ENCODE measurements at places on chromosomes 3 and 15. TPM values are rescaled to one million over a fixed set of nuclear protein-coding genes. Genes with fewer than 3 reads are reported as not detected.

LMAN1L gene
- total RNA-seq: not detected

GNAT1 gene
- total RNA-seq: not detected

ERICH6 gene
- 0.33 TPM for total RNA-seq

DNA sequence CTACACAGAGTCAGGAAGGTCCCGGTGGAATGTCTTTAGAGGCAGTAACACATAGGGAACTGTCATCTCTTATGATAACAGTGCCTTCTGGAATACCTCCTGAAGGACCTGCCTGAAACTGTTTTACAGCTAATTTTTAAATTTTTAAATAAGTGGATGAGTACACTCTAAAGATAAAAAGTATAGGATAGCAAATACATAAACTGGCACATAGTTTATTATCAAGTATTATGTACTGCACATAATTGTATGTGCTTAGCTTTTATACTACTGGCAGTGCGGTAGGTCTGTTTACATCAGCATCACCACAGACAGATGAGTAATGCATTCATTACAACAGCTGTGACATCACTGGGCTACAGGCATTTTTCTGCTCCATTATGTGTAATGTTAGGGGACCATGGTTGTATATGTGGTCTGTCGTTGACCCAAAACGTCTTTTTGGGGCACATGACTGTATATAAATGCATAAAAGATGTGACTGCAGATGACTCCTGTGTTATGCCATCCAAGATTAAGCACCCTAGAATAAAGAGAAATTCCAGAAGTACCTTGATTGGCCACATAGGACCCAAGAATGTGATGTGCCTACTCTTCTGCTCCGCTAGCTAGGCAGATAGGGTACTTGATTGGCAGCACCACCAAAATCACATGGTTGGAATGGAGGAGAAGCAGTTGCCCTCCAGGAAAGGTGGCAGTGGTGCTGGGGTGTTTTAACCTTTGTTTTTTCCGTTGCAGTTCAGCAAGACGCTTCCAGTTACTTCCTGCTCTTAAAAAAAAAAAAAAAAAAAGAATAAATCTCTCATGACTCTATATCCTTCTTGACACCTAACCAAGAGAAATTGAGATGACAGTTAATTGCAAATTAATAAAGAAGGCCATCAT lies 3.3 kb downstream of the VPS8 start:
- DNase-seq: no peak

GRCh38 chr3:195838714-195839113 lies 27.0 kb upstream of the MUC4 start:
- DNase-seq: no peak

GRCh38 chr3:145519398-145520047 lies 641.5 kb downstream of the PLOD2 start:
- no peak for DNase-seq

DNA sequence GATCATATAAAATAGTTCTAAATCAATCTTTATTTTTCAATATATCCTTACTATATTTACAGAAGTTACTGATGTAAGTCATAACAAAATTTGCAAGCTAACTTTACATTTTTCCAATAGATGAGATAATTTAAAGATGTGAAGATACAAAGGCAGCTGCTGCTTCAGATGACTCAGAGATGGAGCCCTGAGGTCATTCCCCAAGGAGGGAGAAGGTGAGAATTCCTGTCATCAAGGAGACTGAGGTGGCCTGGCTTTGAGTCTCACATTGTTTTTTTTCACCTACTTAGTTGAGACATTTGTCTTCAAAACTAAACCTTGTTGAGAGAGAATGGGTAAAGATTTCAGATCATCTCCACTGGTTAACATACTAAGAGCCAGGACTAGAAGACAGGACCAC lies 3.9 kb upstream of the SAMD7 start:
- no peak for DNase-seq

- DNase-seq: no peak
Measured at GRCh38 chr3:48155122-48155521, 33.1 kb downstream of the CDC25A start.

- DNase-seq: no peak
Measured at GRCh38 chr15:74530771-74531143, 10.3 kb upstream of the ARID3B start.

GRCh38 chr3:12479919-12480427 lies 4.3 kb upstream of the TSEN2 start:
- DNase-seq: no peak

- no peak for DNase-seq
Measured at GRCh38 chr3:166593776-166594175, 756.6 kb upstream of the BCHE start.

- no peak for DNase-seq
Measured at GRCh38 chr15:57943754-57944420, 121.6 kb downstream of the ALDH1A2 start.

All from spinal cord (tissue), 10 donors.